Left lung (tissue), 14 donors: ENCODE measurements at places on chromosomes 2 and 18.

- no peak overlapping the region for H3K27ac ChIP-seq
- no peak for DNase-seq
- no peaks in the 10 kb centered on the region for H3K36me3 ChIP-seq
- no peak overlapping the region for H3K4me3 ChIP-seq
These were observed 84.5 kb upstream of the ITGA4 start for GRCh38 chr2:181372646-181373040.

DNA sequence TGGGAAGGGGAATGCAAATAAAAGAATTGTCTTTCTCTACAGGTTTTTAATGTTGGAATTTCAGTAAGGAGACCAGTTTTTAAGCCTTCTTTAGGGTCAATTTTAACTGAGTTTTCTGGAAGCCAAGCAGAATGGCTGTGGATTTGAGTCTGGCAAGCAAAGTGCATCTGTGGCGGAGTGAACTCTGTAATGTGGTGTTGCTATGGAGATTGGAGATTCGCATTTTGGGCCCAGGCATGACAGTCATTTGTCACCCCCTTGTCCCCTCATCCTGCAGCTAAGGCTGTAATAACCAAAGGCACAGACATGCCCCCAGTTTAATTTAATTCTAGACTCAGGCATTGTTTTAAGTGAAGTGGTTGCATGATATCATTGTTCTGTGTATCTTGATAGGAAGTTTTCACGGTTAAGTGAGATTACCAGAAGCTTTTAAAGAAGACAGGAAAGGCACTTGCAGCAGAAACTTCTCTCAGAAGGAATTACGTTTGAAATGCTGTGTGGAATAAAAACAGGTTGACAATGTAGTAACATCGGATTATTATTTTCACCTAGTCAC, 30.6 kb downstream of the ARMC9 start:
- DNase-seq, result no peak
- H3K4me3 ChIP-seq, result no peak overlapping the region
- no peak overlapping the region for H3K27ac ChIP-seq
- H3K36me3 ChIP-seq, result no peaks in the 10 kb centered on the region
- no peaks in the 10 kb centered on the region for H3K27me3 ChIP-seq

- H3K36me3 ChIP-seq, result no peaks in the 10 kb centered on the region
- H3K4me1 ChIP-seq, result no peaks in the 10 kb centered on the region
- no peak overlapping the region for H3K27ac ChIP-seq
- H3K4me3 ChIP-seq, result no peak overlapping the region
- no peaks in the 10 kb centered on the region for H3K27me3 ChIP-seq
- DNase-seq, result no peak
These were observed 254.1 kb downstream of the IKZF2 start for GRCh38 chr2:212897296-212897695.

GRCh38 chr2:203748331-203749126, 42.1 kb downstream of the CD28 start:
- H3K36me3 ChIP-seq, result no peaks in the 10 kb centered on the region
- DNase-seq, result no peak
- H3K4me1 ChIP-seq, result no peaks in the 10 kb centered on the region
- H3K27me3 ChIP-seq, result no peaks in the 10 kb centered on the region
- no peak overlapping the region for H3K27ac ChIP-seq

DNA sequence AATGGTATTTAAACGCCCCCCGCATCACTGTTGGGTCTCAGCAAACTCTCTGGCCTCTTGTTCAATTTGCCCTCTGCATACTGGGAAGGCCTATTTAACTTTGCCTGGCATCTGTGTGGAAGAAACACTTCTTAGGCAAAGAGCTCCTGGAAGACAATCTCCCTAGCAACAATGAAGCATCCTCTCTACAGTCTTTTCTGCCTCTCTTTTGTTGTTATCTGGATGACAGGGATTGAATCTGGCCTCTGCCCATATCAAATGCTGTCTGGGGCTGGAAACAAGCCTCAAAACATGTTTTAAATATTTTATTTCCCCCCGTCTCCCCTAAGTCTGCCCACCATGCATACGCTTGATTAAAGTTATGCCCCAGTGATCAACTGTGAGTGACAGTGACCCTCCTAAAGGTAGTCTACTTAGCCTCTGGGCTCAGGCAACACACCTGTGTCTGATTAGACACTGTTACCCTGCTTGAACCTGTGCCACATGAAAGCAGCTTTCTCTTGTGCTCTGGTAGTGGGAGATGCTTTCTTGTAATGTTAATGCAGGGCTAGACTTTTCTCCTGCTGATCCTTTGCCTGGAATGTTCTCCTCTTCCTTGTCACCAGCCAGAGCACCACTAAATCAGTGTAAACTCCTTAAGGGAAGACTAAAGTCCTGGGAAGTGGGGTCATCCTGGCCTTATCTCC, 34.9 kb downstream of the CDC42EP3 start:
- no peak for DNase-seq
- no peaks in the 10 kb centered on the region for H3K27me3 ChIP-seq
- peaks cover 53% of the 10 kb centered on the region for H3K4me1 ChIP-seq
- no peak overlapping the region for H3K4me3 ChIP-seq
- H3K27ac ChIP-seq, result peak overlapping the region; percentile 87

GRCh38 chr2:12289120-12289802, 427.5 kb upstream of the TRIB2 start:
- no peak overlapping the region for H3K4me3 ChIP-seq
- H3K27ac ChIP-seq, result no peak overlapping the region
- no peaks in the 10 kb centered on the region for H3K4me1 ChIP-seq
- H3K36me3 ChIP-seq, result no peaks in the 10 kb centered on the region
- DNase-seq, result no peak
- H3K27me3 ChIP-seq, result no peaks in the 10 kb centered on the region
